Aorta (tissue), 5 donors: ENCODE measurements at places on chromosomes 1 and 21. TPM values are rescaled to one million over a fixed set of nuclear protein-coding genes. Genes with fewer than 3 reads are reported as not detected.

DNA sequence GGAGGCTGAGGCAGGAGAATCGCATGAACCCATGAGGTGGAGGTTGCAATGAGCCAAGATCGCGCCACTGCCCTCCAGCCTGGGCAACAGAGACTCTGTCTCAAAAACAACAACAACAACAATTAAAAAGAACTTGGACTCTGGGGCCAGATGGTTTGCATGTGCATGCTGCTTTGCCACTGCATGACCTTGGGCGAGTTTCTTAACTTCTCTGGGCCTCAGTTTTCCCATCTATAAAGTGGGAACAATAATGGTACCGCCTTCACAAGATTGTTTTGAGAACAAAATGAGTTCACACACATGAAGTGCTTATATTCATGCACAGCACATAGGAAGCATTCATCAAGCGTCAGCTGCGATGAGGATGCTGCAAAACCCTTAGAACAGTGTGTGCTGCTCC, 74.6 kb downstream of the MAN1C1 start:
- H3K27ac ChIP-seq, result no peak overlapping the region
- no peak overlapping the region for H3K4me3 ChIP-seq
- H3K4me1 ChIP-seq, result no peaks in the 10 kb centered on the region
- no peaks in the 10 kb centered on the region for H3K36me3 ChIP-seq

DNA sequence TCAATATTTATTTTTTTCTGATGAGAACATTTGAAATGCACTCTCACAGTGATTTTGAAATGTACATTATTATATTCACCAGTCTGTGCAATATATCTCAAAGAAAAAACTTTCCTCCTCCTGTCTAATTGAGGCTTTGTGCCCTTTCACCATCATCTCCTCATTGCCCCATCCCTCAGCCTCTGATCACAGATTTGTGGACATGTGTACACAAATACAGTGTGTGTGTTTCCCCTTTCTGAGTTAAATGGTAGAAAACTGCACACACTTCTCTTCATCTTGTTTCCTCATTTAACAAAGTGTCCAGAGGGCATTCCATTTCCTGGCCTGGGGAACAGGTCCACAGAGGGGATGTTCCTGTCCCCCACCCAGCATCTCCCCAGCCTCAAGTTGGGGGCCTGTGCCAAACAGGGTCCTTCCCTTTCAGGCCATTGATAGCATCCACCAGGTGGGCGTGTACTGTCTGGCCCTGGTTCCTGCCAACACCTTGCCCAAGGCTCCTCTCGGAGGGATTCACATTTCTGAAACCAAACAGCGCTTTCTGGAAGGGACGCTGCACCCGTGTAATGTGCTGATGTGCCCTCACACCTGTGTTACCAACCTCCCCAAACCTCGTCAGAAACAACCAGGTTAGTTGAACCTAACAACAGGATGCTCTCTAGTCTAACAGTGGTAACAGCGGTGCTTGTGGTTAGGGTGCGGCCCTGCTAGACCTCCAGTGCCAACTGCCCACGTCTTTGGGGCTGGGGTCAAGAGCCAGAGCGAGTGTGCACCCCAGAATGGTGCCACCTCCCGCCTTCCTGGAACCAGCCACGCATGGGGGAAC, 54.6 kb downstream of the S100B start:
- no peaks in the 10 kb centered on the region for H3K27me3 ChIP-seq
- no peak overlapping the region for H3K4me3 ChIP-seq
- no peaks in the 10 kb centered on the region for H3K4me1 ChIP-seq
- peaks cover 14% of the 10 kb centered on the region for H3K36me3 ChIP-seq
- no peak overlapping the region for H3K27ac ChIP-seq

The GJB5 gene
- total RNA-seq, result not detected

The CDA gene
- total RNA-seq, result 5.3 TPM

DNA sequence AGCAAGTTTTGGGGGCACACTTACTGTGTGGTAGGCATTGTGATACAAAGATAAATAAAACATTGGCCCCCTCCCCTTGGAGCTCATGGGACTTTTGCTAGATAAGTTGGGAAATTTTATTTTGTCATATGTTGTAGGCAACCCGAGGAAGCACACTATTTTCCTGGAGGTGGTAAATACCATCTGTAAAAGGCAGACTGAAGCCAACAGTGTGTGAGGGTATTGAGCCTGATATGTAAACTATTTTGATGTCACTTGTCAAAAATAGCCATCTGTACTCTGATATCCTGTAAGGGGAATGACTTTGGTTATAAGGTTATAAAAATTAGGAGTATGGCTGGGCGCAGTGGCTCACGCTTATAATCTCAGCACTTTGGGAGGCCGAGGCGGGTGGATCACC, 30.6 kb downstream of the VANGL2 start:
- no peak overlapping the region for H3K4me3 ChIP-seq
- no peak for DNase-seq
- H3K4me1 ChIP-seq, result no peaks in the 10 kb centered on the region
- H3K36me3 ChIP-seq, result no peaks in the 10 kb centered on the region
- no peak overlapping the region for H3K27ac ChIP-seq
- H3K27me3 ChIP-seq, result peaks cover 2% of the 10 kb centered on the region

GRCh38 chr1:117821382-117821755, 108.1 kb downstream of the GDAP2 start:
- H3K36me3 ChIP-seq, result no peaks in the 10 kb centered on the region
- no peaks in the 10 kb centered on the region for H3K27me3 ChIP-seq
- DNase-seq, result no peak
- peaks cover 9% of the 10 kb centered on the region for H3K4me1 ChIP-seq
- no peak overlapping the region for H3K27ac ChIP-seq
- no peak overlapping the region for H3K4me3 ChIP-seq
